ENCODE measurements at places on chromosomes 7 and 10. TPM values are rescaled to one million over a fixed set of nuclear protein-coding genes. Genes with fewer than 3 reads are reported as not detected.
A peak's percentile ranks its signal among the peaks of the same experiment; 100 is the strongest.

- DNase-seq, result no peak
These were observed 45.7 kb downstream of the SEMA3C start for GRCh38 chr7:80873140-80873539.

- DNase-seq, result no peak
These were observed 586 bp upstream of the AOC1 start for GRCh38 chr7:150851492-150852370.

DNA sequence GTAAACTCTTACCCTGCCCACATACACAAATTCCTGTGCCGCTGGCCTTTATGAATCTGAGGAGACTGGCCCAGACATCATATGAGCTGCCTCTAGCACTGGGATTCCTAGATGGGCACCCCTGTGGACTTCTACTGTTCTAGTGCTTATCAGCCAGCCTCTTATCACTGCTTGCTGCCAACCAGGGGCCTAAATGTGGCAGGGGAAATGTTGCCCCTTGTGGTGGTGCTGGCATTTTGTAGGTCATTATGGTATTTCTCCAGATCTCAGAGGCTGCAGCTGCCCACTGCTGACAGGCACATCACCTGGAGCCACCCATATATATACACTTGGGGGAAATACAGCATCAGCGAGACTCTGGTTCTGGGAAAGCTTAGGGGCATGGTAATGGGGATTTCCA, 5.4 kb downstream of the SFR1 start:
- DNase-seq, result no peak

- DNase-seq, result no peak
These were observed 45.9 kb downstream of the C10orf71 start for GRCh38 chr10:49344840-49345239.

CDK14 gene
- 85.8 TPM for total RNA-seq

GRCh38 chr10:3887404-3887803, 102.4 kb upstream of the KLF6 start:
- DNase-seq, result no peak

DNA sequence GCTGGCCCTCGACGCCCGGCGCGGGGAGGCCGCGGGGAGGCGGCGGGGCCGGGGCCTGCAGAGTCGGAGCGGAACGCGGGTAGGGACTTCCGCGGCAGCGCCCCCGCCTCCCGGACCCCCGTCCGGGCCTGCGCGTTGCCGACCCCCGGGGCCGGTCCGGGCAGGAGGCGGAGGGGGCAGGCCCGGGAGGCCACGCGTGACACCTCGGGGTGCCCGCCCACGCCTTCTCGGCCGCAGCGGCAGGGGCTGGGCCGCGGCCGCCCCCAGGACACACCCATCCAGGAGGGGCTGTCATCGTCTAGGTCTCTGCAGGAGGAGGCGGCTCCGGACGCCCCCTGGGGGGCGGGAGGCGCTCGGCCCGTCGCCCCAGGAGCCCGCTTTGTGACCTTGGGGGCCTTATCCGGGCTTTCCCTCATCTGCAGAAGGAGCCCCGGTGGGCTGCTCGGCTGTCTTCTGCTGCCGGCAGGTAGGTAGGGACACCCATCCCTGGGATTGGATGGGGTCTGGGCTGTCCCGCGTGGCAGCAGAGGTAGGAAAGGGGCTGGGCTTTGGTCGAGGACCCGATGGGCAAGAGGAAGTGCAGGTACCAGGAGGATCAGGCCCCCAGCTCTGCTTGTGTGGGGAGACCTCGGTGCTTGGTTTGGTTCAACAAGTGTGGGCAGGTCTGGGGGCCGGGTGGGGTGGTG, 569 bp downstream of the ZNF316 start:
- no peak for DNase-seq

DNA sequence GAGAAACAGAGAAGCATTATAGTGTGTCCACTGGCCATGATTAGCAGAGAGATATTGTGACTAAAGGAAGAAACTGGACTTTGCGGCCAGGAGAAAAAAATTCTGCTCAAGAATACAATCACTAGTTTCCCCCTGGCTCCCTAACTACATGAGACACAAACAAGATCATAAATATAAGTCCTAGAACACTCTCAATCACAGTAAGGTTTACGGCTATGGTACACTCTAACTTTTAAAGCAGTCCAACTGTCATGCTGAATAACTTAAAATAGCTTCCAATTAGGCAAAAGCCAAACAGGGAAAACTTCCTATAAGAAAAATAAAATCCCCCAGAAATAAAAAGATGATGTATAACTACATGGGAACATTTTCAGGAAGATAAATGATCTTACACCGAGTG, 132.1 kb downstream of the STRA8 start:
- no peak for DNase-seq

- DNase-seq, result no peak
These were observed 6.3 kb upstream of the GSTK1 start for GRCh38 chr7:143256932-143257331.

HSPB1 gene
- total RNA-seq, result 11.9 TPM

DNA sequence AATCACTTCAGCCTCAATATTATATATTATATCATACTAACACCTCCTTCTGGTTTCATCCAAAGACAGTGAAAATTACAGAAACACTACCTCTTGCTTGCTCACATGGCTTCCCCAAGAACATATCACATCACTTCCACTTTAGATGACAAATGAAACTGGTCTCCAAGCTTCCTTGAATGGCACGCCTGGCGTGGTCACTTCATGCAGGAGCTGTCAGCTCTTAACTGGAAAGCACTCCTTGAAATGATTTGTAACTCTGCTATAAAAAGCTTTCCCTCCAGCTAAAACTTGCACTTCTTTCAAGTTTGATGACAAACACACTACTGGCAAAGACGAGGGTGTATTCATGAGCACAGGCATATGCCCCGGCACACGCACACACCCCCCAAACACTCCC, 84.1 kb upstream of the INHBA start:
- DNase-seq, result no peak

DNA sequence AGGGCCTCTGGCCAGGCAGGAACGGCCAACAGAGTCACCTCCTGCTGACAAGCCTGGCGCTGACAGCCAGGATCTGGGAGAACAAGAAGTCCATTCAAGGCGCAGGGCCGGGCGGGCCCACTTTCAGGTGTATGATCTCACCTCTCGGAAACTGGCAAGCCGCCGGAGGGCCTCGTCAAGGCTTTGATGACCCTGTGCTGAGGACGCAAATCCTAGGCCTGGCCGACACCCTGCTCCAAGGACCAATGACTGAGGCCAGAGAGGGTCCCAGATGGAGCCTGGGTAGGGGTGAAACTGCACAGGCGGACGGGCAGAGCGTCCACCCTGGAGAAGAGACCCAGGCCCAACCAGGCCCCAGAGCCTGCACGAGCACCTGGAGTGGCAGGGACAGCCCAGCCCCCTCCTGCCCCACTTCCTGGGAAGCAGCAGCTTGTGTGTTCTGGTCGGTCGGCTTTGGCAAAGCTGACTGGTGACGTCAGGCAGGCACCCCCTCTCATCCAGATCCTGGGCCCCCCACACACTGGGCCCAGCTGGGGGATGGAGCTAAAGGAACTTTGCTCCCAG, 30.6 kb downstream of the MYL10 start:
- no peak for DNase-seq

GRCh38 chr10:59627366-59628018, 82.2 kb downstream of the SLC16A9 start:
- no peak for DNase-seq

GRCh38 chr7:30003098-30003497, 13.5 kb upstream of the SCRN1 start:
- DNase-seq, result no peak

DNA sequence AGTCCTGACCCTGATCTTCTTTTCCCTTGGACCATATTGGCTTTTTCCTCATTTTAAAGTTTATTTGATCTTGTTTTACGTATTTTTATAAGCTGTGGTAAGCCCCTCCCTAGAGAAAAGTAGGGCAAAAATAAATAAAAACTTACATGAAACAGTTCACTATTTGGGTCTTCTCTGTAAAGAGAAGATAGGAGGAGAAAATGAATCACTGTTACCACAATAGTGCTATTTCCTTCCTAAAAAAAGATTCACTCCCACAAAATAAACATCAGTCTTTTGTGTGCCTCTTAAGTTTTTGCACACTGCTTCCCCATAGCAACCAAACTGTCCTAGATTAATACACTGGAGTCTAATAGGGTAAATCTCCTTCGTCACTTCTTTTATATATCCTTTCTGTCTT, 1.4 kb upstream of the SVIL start:
- no peak for DNase-seq

HYAL4 gene
- total RNA-seq, result not detected

ANK3 gene
- total RNA-seq, result 363 TPM

- no peak for DNase-seq
These were observed 8.1 kb downstream of the STK17A start for GRCh38 chr7:43590862-43591557.

- no peak for DNase-seq
These were observed 391.4 kb downstream of the NRG3 start for GRCh38 chr10:82266438-82266837.

CFAP70 gene
- 3.6 TPM for total RNA-seq

- DNase-seq, result no peak
These were observed 63.1 kb downstream of the MALRD1 start for GRCh38 chr10:19111501-19112267.

- no peak for DNase-seq
These were observed 50.4 kb upstream of the NFE2L3 start for GRCh38 chr7:26101361-26102151.

CHPF2 gene
- total RNA-seq, result 14.2 TPM

CLCN1 gene
- total RNA-seq, result not detected

DNA sequence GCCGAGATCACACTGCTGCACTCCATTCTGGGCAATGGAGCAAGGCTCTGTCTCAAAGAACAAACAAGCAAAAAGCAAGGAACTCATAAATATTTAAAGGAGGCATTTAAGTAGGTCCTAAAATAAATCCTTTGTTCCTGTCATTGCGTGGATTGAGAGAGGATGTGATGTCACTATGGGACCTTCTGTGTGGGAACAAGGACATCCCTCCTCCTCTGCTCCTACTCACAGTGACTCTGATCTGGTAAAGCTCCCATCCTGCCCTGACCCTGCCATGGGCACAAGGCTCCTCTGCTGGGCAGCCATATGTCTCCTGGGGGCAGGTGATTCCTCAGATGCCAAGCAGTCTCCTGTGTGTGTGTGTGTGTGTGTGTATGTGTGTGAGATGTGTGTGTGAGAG, 74.1 kb upstream of the PRSS58 start:
- no peak for DNase-seq

GRCh38 chr10:74924251-74924963, 98.0 kb downstream of the KAT6B start:
- DNase-seq, result no peak

- no peak for DNase-seq
These were observed 24.2 kb downstream of the PRPS1L1 start for GRCh38 chr7:18003286-18003994.

DNA sequence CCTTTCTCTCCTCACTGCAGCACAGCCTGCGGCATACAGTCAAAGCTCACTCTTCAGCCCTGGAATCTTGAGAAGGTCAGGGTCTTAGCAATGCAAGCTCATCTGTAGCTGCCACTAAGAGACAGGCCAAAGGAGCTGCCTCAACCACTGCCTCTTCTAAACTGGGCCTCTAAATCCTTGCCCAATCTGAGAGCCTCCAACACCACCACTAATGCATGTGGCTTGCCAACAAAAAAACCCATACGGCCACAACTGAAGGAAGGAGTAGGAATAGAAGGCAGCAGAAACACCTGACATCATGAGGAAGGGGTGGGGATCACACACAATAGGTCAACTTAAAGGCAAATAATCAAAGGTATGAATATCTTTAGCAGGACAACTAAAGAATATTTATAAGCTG, 183.8 kb downstream of the SRPK2 start:
- DNase-seq, result no peak

DNA sequence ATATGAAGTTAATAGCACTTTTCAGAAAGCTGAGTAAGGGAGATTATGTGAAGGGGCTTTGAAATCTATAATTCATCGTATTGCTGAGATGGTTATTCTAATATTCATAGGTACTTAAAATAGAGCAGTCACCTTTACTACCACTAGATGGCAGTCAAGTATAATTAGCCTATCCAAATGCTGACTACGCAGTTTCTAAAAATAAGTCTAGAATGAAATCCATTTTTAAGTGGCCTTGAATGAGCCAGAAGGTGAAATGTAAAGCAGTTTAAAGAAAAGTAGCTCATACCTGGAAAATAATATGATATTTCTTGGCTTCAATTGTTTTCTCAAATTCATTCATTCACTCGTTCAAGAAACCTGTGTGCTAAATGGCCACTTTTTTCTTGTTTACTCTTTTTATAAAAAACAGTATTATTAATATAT, 1277.1 kb downstream of the GATA3 start:
- peak; percentile 61 for DNase-seq

TLX1 gene
- total RNA-seq, result not detected

DNA sequence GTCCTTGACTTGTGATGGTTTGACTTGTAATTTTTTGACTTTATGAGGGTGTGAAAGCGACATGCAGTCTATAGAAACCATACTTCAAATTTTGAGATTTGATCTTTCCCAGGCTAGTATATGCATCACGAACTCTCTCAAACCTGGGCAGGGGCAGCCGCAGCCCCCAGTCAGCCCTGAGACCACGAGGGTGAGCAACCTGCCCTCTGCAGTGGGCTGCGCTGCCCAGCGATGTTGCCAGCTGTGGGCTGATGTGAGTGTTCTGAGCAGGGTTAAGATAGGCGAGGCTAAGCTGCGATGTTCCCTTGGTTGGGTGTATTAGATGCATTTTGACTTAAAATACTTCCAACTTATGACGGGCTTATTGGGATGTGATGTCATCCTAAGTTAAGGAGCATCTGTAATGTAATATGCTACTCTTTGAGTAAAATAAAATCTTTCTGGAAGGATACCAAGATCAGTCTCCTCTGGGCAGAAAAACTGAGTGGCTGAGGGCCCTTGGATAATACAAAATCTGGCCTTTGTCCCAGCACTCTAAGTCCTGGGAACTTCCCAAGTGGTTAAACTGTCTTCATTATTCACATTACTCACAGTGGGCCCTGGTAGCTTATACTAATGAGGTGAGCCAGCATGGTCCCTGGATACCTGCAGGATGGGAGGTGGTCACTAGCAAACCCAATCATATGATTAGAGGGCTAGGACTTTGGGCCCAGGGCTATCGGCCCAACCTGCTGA, 28.4 kb upstream of the CNPY1 start:
- DNase-seq, result no peak

DNA sequence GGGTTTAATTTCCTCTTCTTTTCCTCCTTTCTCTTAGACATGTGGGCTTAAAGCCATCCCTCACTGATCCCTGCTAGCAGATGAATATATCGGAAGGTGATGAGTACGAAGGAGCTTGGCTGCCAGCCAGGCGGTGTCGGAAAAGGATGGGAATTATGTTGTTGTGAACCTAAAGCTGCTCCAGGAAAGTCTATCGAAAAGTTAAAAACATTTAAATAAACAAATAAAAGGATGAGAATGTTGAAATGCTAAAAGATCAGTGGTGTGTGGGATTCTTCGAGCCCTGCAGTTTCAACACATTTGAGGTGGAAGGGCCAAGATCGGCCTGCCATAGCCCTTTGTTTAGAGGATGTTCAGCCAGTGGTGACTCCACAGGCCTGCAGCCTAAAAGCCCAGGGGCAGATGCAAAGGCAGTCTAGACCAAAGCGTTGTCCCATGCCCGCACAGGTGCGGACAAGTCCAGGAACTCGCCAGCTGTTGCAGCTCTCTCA, 107.9 kb downstream of the JCAD start:
- no peak for DNase-seq

- DNase-seq, result no peak
These were observed 186.4 kb downstream of the EBF3 start for GRCh38 chr10:129777687-129778086.

Data from cerebellum (tissue), 4 donors.